ENCODE measurements at places on chromosomes 7 and 10.

DNA sequence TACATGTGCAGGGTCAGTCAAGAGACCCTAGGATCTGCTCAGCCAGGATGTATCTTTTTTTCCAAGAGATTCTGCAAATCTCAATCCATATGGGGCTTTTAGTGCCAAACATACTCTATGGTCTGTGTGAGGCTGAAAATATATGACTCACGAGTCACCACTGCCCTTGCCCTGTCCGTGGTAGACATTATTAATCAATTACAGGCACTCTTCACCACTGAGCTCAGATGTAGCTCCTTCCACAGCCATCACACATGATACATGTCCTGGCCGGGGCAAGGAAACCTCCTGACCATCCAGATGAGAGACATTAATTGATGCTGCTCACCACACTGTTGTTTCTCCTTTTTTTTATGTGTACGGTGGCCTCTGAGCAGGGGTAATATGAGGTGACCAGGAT lies 90.2 kb upstream of the RET start:
- no peak for DNase-seq

DNA sequence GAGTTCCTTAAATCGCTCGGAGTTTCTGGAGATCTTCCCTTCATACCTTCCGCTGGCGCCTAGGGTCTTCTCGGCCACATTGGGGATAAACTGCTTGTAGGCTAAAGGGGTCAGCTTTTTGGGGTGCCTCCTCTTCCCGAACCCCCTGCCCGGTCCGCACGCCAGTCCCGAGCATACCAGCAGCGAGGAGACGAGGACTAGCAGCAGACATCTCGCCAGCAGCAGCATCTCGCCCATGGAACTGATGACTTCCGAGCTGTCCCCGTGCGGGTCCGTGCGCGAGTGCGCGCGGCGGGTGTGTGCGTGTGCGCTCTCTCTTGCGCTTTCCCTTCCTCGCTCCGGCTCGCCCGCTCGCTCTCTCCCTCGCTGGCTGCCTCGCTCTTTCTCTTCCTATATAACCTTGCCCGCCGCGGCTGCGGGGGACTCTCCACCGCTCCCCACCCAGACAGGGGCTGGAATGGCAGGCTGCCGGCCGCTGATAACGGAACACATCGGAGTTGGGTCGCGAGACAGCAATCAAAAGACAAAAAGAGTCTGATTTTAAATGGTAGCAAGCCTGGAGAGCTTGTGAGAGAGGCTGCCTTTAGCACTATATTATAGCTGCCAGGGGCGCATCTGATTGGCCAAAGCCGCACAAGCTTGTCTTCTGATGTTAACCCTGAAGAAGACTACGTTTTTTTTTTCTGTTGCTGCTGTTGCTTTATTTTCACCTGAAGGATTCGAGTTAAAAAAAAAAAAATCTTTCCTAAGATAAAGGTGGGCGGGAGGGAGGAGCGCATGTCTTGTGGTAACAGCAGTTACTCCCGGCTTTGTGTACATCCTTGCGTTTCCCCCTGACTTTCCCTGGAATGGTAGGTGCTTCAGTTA lies at the start of gene SHH:
Gene SHH, minus strand, starts transcription at position 569 of the 867 bp plus-strand sequence. Its CDS starts 341 bp downstream, at position 228.
- no peak for DNase-seq

- DNase-seq = no peak
Measured at GRCh38 chr10:30127120-30127541, 67.7 kb upstream of the JCAD start.

- peak; percentile 51 for DNase-seq
Measured at GRCh38 chr7:83738291-83738835, 89.4 kb upstream of the SEMA3E start.

GRCh38 chr10:88226071-88226659 lies 357.0 kb downstream of the RNLS start:
- DNase-seq = no peak

Measured in NCI-H1436 treated with DMSO at 0.1 percent for 48 hours (cell line).